ENCODE measurements at places on chromosomes 11 and 22. TPM values are rescaled to one million over a fixed set of nuclear protein-coding genes. Genes with fewer than 3 reads are reported as not detected.

Gene APOL5
- not detected for total RNA-seq

Gene ASCL2
- 1.4 TPM for total RNA-seq

Gene A4GALT
- total RNA-seq: 0.31 TPM

Gene MEI1
- total RNA-seq: 0.16 TPM

Gene BTBD18
- total RNA-seq: not detected

Gene C22orf23
- 0.31 TPM for total RNA-seq

Gene FXYD2
- total RNA-seq: 0.62 TPM

Gene NXPE4
- not detected for total RNA-seq

Gene ARSA
- total RNA-seq: 6.9 TPM

Gene TMPRSS6
- total RNA-seq: not detected

Gene TSPAN32
- total RNA-seq: not detected

Measured in occipital lobe (tissue), 3 donors.